ENCODE measurements at places on chromosomes 5 and 9.

DNA sequence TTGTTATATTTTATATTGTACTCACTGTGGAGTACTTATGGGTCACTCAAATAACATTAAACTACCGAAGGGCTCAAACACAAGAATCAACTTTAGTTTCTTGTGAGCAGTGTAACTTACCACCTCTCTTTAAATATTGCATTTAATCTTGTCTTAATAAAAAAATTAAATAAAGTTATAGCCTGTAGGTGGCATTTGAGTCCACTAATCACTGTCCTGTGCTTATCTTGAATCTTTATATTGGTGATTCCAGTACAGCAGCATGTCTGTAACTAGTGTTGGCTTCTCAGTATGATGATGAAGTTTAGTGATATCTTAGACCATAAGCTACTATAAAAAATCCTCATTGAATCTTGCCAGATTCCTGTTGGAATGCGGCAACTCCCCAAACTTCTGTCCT lies 313.8 kb downstream of the FAM170A start:
- DNase-seq, result no peak

- DNase-seq, result no peak
Observed at GRCh38 chr5:143051244-143052058, 281.3 kb downstream of the ARHGAP26 start.

DNA sequence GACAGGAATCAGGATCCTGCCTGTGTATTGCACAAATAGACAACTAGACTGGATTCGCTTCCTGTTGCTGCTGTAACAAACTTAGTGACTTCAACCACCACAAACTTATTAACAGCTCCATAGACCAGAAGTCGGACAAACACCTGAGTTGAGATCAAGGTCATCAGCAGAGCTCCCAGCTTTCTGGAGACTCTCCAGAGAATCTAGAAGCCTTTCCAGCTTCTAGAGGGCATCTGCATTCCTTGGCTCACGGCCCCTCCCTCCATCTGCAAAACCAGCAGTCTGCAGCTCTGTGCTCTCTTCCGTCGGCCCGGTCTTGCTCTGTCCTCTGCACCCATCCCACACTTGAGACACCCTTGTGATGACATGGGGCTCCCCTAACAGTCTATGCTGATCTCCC lies 99.1 kb downstream of the KCNT1 start:
- DNase-seq, result no peak

GRCh38 chr9:2339416-2339815 lies 282.2 kb upstream of the VLDLR start:
- DNase-seq, result no peak

- no peak for DNase-seq
Observed at GRCh38 chr5:142508591-142508990, 177.3 kb downstream of the FGF1 start.

DNA sequence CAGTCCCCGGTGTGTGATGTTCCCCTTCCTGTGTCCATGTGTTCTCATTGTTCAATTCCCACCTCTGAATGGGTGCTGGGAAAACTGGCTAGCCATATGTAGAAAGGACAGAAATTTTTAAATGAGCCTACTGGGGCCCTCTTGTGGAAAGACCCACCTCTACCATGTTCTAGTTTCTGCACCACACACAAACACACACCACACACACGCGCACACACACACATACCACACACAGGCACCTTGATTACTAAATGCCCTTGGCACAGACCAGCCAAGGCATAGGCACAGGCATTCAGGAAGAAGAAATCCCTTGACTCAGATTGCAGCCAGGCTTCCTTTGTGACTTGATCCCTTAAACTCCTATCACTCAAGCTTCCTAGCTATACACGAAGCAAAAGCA lies 60.5 kb downstream of the SIL1 start:
- DNase-seq, result peak; percentile 17

DNA sequence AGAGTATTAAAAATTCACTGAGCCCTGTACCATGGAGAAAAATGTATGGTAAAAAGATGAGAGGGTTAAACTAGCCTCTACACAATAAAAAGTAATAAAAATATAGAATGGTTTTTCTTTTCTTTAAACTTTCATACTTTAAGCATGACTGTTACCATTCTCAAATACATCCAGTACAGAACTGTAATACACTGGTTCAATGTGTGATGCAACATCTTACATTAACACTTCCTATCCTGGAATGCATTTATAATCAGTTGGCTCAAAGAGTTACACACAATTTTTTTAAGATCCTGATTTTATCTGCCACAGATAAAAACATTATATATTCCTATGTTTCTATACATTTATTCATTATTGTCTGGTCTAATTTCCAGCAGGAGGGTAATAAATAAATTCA lies 4.7 kb downstream of the GNAQ start:
- no peak for DNase-seq

GRCh38 chr5:133797167-133797566 lies 171.3 kb downstream of the C5orf15 start:
- no peak for DNase-seq

GRCh38 chr5:154388842-154389241 lies 57.0 kb upstream of the SAP30L start:
- no peak for DNase-seq

DNA sequence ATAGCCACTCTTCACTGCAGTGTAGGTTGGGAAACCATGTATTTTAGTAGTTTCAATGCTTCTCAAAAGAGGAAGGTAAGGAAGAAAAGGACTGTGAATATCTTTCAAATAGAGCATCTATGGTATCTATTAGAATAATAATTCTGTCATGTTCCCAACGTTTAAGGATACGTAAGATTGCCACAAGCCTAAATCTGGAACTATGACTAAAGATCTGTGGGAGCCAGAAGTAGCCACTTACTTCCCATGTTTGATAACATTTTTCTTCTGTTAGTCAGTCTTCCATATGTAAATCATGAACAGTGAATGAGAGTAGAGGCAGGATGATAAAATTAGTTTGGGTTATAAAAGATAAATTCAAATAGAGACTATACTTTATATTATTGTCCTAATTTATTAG lies 16.3 kb upstream of the MROH2B start:
- no peak for DNase-seq

GRCh38 chr5:137605411-137605810 lies 106.3 kb upstream of the SPOCK1 start:
- DNase-seq, result no peak

GRCh38 chr9:109767404-109767803 lies 12.6 kb upstream of the PALM2AKAP2 start:
- no peak for DNase-seq

- no peak for DNase-seq
Observed at GRCh38 chr9:75889977-75890471, 449 bp upstream of the PCSK5 start.

DNA sequence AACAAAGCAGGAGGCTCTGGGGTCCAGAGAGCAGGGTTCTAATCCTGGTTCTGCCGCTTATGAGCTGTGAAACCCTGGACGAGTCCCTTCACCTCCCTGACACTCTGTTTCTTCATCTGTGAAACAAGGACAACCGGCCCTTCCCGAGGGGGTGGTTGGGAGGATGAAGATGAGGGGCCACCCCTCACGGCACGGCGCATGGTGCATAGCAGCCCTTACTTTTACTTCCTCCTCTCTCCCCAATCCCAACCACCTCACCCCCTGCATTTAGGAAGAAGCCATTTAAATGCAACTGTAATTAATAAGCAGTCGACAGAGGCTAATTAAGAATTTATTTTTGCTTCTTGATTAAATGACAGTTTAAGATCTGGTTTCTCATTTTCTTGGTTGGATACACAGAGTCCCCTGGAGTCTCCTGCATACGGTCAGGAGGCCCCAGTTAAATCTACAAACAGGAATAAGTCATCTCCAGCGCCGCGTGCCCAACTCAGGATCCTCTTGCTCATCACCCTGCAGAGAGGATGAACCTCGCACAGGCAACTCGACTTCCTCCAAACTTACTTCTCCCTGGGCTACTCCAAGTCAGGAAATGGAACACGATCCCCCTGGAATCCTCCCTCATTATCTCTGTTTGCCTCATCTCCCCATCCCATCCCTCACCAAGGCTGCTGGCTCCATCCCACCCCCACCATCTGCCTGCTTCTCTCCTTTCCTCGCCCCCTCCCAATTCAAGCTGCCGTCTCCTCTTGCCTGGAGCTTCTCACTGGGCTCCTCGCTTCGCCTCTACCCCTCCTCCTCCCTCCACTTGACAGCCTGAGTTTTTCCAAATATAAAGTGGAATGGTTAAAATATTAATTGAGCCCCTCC lies 95.9 kb downstream of the HRH2 start:
- no peak for DNase-seq

GRCh38 chr5:54832045-54832444 lies 153.3 kb downstream of the ESM1 start:
- no peak for DNase-seq

- peak; percentile 83 for DNase-seq
Observed at GRCh38 chr5:672329-673160, 20.6 kb downstream of the TPPP start.

GRCh38 chr9:27495480-27496134 lies 28.5 kb upstream of the IFNK start:
- DNase-seq, result no peak

DNA sequence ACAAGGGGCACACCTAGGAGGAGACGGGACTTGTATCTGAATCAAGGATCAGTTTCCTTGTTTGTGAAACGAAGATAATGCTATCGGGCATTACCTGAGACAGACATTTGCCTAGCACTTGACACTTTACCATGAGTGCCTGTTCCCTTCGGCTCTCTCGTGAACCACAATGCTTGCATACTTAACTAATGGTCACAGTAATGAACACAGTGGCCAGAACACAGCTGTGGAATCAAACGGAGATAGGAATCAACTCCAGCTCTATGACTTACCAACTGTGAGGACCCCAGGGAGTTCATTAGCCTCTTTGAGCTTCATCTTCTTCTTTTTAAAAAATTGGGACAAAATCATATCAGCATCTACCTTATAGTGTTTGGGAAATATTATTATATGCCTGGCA lies 207.8 kb downstream of the DRD1 start:
- DNase-seq, result no peak

GRCh38 chr9:70043285-70043684 lies 363 bp upstream of the MAMDC2 start:
- no peak for DNase-seq

DNA sequence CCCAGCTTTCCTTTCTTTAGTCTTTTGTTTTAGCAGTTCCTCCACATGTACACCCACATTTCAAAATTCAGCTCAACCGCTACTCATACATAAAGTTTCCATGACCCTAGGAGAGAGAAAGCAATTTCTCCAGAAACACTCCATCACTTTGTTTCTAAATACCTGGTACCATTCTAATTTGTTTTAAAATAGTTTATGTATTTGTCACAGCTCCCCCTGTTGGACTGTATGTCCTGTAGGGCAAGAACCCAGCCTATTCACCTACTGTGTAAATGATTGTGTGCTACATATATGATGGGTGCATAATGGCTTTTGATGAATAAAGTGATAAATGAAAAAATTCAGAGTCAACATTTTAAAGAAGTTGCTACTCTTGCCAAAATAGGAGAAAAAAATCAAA lies 139.1 kb downstream of the COX7C start:
- DNase-seq, result no peak

DNA sequence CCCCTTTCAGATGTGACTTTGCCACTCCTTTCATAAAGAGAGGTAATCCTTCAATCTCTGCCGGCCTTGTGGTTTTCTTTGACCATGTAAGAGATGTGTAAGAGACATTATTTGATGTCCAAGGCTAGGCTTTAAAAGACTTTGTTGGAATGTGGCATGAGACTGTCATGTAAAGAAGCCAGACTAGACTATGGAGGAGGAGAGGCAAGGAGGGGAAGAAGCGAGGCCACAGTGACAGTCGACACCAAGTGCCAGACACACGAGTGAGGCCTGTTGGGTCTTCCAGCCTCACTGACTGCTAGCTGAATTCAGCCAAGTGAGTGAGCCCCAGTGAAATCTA lies 1013.3 kb downstream of the MAT2B start:
- no peak for DNase-seq

DNA sequence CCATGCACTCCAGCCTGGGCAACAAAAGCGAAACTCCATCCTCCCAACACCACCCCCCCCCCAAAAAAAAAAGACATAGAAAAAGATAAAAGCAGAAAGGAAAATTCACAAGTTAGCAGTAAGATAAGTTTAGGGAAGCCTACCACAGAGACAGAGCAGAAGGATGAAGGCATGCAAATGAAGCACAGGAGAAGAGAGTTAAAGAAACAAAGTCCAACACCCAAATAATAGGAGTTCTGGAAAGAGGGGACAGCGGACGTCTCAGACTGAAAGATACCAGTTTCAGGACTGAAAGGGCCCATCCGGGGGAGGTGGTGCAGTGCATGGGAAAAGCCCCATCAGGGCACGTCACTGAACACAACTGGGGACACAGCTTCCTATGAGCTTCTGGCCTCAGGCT lies 54.3 kb downstream of the OTULIN start:
- no peak for DNase-seq

GRCh38 chr5:109161914-109162683 lies 247.7 kb downstream of the PJA2 start:
- no peak for DNase-seq

- DNase-seq, result no peak
Observed at GRCh38 chr9:38000735-38001134, 68.3 kb downstream of the SHB start.

DNA sequence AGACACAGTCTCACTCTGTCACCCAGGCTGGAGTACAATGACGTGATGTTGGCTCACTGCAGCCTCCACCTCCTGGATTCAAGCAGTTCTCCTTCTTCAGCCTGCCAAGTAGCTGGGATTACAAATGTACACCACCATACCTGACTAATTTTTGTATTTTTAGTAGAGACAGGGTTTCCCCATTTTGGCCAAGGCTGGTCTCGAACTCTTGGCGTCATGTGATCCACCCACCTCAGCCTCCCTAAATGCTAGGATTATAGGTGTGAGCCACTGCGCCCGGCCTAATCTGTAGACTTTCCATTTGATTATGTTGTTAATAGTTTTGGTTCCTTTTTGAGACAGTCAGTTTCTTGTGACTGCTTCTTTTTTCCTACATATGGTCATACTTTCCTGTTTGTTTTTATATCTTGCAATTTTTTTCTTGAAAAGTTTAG lies 31.0 kb downstream of the MTREX start:
- no peak for DNase-seq

DNA sequence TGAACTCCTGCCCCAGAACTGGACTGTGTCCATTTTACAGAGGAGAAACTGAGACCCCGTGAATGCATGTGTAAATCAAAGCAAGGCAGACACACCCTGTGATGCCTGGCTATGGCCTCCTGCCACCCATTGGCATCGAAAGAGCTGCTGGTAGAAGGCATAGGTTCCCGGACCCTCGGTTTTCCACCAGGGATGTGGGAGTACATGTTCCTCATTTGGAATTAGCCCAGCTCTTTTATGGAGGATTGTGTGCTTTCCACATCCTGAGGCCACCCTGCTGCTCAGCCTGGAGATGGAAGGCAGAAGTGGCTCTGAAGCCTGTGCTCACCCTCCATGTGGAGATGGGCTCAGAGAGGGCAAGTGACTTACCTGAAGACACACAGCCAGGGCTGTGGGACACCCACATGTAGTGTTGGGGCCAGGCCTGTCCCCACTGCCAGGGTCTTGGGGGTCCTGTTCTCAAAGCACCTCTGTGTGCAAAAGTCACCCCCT lies 2.8 kb downstream of the SUSD3 start:
- no peak for DNase-seq

- DNase-seq, result no peak
Observed at GRCh38 chr9:134734270-134734669, 92.7 kb downstream of the COL5A1 start.

All from CD4-positive, CD25-positive, alpha-beta regulatory T cell (primary cell).